ENCODE measurements at places on chromosomes 4 and X. TPM values are rescaled to one million over a fixed set of nuclear protein-coding genes. Genes with fewer than 3 reads are reported as not detected.

F11 gene
- not detected for polyA plus RNA-seq

CDX4 gene
- polyA plus RNA-seq: not detected

CHM gene
- 14.7 TPM for polyA plus RNA-seq

DNA sequence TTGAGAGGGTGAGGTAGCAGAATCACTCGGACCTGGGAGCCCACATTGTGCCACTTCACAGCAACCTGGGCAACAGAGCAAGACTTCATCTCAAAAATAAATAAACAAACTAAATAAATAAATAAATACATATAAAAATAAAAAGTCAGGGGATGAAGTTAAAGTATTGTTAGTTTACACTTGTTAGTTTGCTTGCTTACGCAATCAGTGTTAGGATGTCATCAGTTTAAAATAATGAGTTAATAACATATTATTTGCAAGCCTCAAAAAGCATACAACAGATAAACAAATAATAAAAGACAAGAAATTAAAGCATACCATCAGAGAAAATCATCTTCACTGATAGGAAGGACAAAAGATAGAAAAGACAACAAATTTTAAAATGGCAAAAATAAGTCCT is 891.1 kb upstream of the PCDH7 start:
- no peak for DNase-seq

All from AG04450 (cell line).